CD4-positive, alpha-beta T cell treated with Interleukin-15 for 4 hours (primary cell): ENCODE measurements at places on chromosomes 1 and 21.

- no peak for DNase-seq
Observed at GRCh38 chr1:3217181-3217641, 148.2 kb downstream of the PRDM16 start.

DNA sequence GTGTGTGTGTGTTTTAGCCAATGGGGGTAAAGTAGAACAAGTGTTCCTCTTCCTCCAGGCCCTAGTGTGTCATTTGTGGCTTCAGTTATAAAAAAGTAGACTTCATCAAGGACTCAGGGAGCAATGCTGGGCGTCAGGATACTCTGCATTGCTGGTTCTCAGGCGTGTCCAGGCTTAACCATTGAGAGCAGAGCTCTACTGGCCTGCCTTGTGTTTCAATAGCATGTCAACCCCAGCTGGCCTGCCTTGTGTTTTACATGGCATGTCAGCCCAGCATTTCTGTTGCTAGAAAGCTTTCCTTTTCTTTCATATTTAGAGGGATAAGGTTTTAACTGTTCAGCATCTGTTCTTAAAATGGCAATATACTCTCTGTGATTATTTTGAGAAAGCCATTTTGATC lies 117.6 kb upstream of the TMPRSS15 start:
- DNase-seq: no peak

DNA sequence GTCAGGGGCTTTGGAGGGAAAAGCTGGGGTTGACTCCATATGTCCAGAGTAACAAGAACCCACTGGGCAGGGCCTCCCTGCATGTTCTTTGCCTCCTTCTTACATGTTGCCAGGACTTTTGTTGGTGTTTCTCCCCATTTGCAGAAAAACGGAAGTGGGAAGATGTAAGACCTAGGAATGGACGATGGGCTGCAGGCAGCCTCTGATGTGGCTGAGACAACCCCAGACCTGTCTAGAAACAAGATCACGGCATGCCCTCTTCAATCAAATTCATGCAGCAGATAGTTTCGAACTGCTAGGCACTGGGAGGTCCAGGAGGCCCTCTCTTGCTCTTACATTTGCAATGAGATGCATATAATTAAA lies 3.4 kb downstream of the FAM43B start:
- no peak for DNase-seq

DNA sequence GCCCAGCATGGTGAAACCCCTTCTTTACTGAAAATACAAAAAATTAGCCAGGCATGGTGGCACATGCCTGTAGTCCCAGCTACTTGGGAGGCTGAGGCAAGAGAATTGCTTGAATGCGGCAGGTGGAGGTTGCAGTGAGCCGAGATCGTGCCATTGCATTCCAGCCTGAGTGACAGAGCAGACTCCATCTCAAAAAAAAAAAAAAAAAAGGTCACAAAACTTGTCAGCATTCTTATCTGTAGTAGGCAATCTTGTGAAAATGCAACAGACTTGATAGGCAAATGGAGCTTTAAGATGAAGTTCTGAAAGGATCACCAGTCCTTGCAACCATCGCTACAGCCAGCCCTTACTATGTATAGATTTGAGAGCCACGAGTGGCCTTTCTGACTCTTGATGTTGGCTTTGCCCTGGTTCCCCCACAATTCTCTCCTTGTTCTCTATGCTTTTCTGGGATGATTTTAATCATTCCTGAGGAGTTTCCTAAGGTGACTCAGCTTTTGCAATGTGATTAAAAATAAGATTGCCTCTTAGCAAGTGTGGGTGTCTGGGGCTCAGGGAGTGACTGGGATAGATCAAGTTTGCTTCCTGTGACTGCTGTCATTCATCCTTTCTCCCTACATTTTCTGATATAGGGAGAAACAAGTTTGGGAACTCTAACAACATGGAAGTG lies 7.1 kb upstream of the MAP1LC3C start:
- DNase-seq: no peak

- no peak for DNase-seq
Observed at GRCh38 chr1:6235296-6235677, 477 bp downstream of the ICMT start.
